A673 (cell line): ENCODE measurements at places on chromosomes 5 and 9. TPM values are rescaled to one million over a fixed set of nuclear protein-coding genes. Genes with fewer than 3 reads are reported as not detected.

- DNase-seq, result peak; percentile 14
Observed at GRCh38 chr5:42720251-42720650, 36.4 kb upstream of the CCDC152 start.

GRCh38 chr5:162391833-162392232, 324.3 kb downstream of the GABRG2 start:
- DNase-seq, result no peak

DNA sequence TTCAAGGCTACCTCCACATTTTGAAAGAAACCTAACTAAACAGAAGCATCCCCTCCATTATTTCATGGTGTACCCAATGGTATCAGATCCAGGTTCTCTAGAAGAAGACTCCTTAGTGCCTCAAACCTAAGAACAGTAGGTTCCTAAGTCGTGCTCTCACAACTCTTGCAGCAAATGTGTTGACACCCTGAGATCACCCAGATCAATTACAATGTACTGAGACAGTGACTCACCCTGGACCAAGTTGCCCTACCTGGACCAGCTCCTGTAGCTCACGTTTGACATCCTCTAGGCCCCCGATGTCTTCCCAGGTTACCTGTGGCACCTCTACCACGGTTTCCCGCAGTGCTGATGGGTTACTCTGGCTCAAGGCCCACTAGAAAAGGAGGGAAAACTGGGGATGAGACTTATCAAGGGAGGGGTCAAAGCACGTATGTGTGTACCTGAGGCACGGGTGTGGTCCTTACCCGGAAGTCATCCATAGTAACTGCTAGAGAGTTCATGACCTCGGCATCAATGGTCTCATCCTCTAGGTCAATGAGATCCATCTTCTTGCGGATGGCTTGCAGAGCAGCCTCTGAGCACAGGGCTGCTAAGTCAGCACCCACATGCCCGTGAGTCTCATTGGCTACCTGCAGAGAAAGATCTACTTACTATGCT, 11.7 kb downstream of the VCP start:
- no peak for DNase-seq

DNA sequence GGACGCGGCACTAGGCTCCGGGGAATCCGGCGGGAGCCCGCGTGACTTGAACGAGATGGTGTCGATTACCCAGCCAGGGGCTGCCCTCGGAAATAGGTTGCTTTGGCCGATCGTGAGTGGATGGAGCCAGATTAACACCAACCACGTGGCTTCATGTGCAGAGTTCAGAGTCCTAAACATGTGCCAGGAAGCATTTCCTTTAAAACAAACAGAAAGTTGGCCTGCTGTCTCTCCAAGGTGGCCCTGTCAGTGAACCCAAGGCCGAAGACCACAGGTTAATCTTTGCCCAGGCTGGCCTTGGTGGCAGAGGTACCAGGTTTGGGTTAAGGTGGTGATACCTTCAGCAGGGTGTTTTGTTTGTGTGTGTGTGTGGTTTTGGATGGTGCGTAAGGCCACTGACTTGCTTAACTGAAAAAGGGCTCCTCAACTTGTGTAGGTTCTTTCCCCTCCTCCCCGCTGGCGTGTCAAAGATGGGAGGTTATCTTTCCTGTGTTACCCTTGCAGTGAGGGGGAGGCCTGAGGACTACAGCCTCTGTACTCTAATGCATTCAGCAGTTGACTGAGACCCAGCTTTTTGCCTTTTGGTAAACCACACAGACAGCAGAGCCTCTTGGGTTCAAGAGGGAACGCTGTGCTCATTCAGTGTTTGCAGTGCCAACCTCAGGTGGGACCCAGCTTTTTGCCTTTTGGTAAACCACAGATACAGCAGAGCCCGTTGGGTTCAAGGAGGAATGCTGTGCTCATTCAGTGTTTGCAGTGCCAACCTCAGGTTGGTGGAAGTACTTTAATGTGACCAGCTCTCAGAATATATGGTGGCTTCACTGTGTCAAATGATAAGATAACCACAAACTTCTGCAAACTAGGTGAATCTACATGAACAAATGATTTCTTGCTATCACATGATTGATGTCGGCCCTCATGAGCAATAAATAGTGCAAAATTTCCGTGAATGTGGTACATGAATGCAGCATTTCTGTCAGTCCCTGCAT, 1.4 kb downstream of the IQGAP2 start:
- peak; percentile 33 for DNase-seq

DNA sequence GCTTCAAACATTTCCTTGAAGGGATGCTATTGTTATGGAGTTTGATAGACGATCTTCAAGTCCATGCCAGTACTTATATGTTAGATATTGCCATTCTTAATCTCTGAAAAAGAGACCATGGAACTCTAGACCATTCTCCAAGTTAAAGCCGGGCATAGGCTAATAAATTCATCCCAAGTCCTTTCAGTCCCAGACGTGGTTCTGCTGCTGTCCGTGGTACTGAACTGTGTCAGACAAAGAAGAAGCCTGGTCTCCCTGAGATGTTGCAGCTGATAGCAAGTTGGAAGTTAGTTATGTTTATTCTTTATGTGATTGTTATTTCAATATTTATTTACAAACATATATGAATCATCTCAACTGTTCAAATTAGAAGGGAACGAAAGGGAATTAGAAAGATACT, 158.7 kb downstream of the NMUR2 start:
- DNase-seq, result peak; percentile 49

DNA sequence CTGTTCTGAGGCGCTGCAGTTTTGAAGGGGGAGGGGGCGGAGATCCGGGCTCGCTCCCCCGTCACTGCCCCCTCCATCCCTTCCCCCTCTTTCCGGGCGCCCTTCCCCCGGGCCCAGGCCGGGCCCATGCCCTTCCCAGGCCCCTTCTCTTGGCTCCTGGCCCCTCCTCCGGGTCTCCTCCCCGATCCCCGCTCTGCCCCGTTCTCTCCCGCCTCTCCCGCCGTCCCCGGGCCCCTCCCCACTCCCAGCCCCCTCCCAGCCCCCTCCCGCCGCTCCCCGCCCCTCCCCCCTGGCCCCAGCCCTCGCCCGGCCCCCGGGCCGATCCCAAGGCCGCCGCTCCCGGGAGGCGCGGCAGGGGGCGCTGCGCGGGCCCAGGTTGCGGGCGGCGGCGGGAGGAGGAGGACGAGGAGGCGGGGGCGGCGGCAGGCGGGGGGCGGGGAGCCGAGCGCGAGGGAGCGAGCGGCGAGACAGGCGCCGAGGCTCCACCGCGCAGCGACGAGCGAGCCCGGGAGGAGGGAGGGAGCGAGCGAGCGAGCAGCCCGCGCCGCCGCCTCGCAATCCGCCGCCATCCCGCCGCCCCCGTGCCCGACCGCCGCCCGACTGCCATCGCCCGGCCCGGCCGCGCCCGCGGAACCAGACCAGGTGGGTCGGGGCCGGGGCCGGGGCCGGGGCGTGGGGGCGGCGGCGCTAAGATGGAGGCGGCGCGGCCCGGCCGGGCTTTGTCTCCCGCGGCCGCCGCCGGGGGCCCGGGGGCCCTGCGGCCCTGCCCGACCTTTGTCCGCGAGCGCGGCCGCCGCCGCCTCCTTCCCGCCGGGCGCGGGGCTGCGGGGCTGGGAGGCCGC, at the start of gene PRRC2B:
TSS of gene PRRC2B (plus strand) at position 465 of the 842 bp plus-strand sequence. CDS start 36,059 bp downstream, outside the sequence.
- peak; percentile 93 for DNase-seq

GRCh38 chr5:89191374-89191773, 308.4 kb upstream of the MEF2C start:
- DNase-seq, result no peak

- DNase-seq, result peak; percentile 64
Observed at GRCh38 chr5:103402851-103403250, 144.3 kb downstream of the MACIR start.

GRCh38 chr5:144332265-144332664, 161.6 kb downstream of the KCTD16 start:
- peak; percentile 24 for DNase-seq

- DNase-seq, result no peak
Observed at GRCh38 chr9:118029425-118029824, 325.2 kb downstream of the TLR4 start.

DNA sequence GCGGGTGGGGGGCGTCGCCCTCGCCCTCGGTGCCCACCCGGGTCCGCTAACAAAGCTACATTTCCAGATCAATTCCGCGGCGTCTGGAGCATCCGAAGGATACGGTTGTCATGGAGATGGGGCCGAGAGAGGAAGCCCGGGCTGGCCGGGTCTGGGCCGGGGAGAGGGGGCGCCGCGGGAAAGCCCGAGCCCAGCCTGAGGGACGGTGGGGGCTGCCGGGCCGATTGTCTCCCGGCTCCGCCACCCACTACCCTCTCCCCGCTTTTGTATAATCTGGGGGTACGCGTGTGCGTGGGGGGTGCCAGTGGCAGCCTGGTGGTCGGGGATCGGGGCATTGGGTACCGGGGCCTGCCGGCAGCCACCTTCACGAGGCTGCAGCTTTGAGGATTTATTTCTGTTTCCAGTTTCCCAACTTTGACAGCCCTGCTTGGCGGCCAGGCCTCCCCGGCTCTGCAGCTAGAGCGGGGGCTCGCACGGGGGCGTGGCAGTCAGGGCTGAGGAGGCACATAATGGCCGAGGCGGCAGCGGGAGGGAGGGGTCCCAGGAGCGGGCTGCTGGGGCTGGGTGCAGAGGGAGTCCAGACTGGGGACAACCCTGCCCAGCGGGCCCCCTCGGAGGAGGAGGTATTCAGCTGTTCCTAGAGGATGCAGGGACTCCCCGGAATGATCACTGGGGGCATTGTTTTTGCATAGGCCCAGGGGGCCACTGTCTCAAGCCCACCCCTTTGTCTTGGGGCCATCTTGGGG, 626 bp downstream of the PSD2 start:
- no peak for DNase-seq

GRCh38 chr5:175864296-175864695, 7.1 kb upstream of the CPLX2 start:
- DNase-seq, result no peak

- peak; percentile 87 for DNase-seq
Observed at GRCh38 chr9:14097215-14097614, 216.7 kb downstream of the NFIB start.

DNA sequence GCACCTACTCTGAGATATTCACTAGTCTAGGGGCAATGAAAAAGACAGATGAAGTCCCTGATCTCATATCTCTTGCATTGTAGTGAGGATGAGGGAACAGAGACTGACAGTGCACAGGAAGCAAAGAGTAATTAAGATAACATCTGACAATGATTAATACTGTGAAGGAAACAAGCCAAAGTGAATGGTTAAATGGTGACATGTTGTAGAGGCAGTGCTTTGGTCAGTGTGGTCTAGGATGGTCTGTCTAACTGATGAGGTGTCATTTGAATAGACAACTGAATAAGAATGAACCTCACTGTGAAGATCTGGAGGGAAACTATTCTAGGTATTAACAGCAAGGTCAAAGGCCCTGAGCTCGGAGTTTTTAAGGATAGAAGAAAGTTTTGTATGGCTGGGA, 333.3 kb upstream of the GRIA1 start:
- DNase-seq, result no peak

GRCh38 chr5:16673241-16674201, 56.7 kb upstream of the RETREG1 start:
- DNase-seq, result no peak

DNA sequence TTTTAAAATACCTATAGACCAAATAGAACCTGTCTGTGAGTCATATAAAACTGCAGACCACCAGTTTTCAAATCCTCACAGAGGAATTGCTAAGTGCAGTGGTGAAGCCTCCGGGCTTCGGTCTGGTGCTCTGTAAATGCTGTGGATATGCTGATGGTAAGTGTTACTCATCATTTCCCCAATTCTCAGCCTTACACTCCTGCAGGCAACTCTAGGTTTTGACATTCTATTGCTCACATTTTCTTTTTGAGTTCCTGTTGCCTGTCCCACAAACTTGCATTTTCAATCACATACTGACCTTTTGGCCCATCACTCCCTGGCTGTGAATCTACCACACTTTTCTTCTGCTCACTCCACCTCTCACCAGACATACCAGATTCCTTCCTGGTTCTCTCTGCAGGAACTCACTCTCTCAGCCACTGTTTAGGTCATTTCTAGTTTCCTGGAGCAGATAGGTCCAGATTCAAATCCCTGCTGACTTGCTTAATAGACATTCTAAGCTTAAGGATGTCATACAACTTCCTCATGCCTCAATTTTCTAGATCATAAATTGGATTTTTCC, 192.9 kb downstream of the RAB3C start:
- no peak for DNase-seq

- no peak for DNase-seq
Observed at GRCh38 chr5:147451193-147451592, 58.7 kb downstream of the DPYSL3 start.

DNA sequence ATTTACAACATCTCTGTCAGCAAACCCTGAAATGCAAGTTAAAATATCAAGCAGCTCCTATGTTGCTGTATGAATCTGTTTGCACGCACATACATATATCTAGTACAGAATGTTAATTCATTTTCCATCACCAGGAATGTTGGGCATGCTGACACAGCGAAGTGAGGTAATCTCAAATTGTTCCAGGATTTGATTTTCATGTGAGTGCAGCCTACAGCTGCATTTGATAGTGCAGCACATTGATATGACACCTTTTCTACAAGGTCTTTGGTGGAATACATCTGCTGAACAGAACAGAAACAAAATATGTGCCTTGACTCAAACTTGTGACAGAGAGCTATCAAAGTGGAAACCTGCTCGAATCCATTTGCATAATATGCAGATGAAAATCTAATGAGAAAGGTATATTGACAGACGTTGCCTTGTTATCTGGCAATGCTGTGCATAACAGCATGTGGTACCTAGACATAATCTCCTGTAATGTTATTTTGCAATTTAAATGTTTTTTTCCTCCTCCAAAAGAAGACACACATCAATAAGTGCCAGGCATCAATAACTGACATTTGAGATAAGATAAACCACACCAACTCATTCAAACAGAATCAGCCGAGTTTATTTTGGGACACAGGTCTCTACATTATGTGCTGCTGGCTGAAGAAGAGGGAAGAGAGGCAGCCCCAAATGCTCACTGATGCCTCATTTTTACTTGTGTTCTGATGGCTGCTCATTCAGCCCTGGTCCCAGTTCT, 512.2 kb downstream of the ZNF608 start:
- DNase-seq, result no peak

- no peak for DNase-seq
Observed at GRCh38 chr5:32711681-32712480, 760 bp downstream of the NPR3 start.

- peak; percentile 64 for DNase-seq
Observed at GRCh38 chr5:16326137-16326536, 139.5 kb downstream of the ZNF622 start.

DNA sequence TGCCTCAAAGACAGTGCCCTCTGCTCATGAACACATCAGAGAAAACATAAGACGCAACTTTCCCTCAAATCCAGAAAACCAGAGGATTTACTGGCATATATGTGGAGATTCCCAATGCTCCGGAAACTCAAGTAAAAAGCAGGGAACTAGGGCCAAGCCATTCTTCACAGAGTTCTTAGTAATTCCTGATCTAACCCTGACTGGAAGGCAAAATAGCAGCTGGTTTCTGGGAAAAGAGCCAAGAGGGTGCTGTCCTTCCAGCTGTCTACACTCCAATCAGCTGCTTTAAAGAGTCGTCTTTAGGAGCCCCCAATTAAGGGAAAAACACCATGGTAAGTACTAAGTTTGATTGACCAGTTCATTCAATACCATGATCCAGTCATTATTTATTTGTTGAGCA, 49.6 kb downstream of the GNA14 start:
- peak; percentile 77 for DNase-seq

Gene PRSS3
- not detected in 2 replicates for total RNA-seq

Gene ZCCHC7
- 26.0 and 27.9 TPM in 2 replicates for total RNA-seq

Gene GABRA1
- total RNA-seq, result not detected in 2 replicates

Gene WDR38
- total RNA-seq, result not detected in 2 replicates

Gene SPINK5
- not detected in 2 replicates for total RNA-seq

Gene PCDHGC4
- 3.6 and 3.8 TPM in 2 replicates for total RNA-seq

Gene RMRP
- total RNA-seq, result 13,531 and 14,573 TPM in 2 replicates

Gene MSH3
- 16.2 and 18.4 TPM in 2 replicates for total RNA-seq
